ENCODE measurements at places on chromosomes 7 and 10.

DNA sequence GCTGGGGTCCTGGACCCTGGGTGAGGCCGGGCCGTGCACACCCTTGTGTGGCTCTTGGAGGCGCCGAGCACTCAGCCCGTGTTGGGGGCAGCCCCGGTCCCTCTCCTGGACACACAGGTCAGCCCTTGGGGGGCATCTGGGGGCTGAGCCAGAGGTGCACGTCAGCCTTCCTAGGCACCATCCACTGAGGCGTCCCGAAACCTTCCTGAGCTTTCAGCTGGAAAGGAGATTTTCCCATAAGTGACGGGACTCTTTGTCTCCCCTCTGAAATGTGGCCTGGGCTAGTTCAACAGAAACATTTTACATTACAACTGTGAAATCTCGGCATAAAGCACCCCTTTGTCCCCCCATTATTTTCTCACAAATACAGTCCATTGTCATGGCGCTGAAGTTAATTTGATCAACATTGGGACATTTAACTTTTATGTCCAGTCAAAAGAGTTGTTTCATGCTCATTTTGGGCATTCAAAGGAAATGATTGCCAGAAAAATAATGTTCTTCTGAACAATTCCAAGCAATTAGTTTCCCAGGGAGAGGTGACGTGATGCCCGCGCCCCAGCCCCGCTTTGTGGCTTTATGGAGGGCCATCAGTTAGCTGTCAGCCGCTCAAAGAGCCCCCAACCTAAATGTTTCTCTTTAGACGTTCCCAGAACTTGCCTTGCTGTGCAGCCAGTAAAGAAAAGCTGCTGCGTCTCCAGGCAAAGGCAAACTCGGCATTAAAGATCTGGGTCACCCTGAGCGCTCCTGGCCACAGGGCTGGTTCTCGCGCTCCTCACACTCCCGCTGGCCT is 70.8 kb downstream of the NKX6-2 start:
- no peak for DNase-seq

GRCh38 chr10:7397049-7398035 is 13.5 kb downstream of the SFMBT2 start:
- peak; percentile 56 for DNase-seq

DNA sequence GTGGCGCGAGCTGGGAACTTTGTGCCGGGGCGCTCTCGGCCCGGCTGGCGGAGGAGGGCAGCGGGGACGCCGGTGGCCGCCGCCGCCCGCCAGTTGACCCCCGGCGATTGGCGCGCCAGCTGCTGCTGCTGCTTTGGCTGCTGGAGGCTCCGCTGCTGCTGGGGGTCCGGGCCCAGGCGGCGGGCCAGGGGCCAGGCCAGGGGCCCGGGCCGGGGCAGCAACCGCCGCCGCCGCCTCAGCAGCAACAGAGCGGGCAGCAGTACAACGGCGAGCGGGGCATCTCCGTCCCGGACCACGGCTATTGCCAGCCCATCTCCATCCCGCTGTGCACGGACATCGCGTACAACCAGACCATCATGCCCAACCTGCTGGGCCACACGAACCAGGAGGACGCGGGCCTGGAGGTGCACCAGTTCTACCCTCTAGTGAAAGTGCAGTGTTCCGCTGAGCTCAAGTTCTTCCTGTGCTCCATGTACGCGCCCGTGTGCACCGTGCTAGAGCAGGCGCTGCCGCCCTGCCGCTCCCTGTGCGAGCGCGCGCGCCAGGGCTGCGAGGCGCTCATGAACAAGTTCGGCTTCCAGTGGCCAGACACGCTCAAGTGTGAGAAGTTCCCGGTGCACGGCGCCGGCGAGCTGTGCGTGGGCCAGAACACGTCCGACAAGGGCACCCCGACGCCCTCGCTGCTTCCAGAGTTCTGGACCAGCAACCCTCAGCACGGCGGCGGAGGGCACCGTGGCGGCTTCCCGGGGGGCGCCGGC is 870 bp downstream of the FZD1 start:
- peak; percentile 8 for DNase-seq

GRCh38 chr7:128920913-128921582 is 10.5 kb upstream of the KCP start:
- DNase-seq: no peak

GRCh38 chr10:58220769-58221451 is 46.8 kb downstream of the IPMK start:
- no peak for DNase-seq

DNA sequence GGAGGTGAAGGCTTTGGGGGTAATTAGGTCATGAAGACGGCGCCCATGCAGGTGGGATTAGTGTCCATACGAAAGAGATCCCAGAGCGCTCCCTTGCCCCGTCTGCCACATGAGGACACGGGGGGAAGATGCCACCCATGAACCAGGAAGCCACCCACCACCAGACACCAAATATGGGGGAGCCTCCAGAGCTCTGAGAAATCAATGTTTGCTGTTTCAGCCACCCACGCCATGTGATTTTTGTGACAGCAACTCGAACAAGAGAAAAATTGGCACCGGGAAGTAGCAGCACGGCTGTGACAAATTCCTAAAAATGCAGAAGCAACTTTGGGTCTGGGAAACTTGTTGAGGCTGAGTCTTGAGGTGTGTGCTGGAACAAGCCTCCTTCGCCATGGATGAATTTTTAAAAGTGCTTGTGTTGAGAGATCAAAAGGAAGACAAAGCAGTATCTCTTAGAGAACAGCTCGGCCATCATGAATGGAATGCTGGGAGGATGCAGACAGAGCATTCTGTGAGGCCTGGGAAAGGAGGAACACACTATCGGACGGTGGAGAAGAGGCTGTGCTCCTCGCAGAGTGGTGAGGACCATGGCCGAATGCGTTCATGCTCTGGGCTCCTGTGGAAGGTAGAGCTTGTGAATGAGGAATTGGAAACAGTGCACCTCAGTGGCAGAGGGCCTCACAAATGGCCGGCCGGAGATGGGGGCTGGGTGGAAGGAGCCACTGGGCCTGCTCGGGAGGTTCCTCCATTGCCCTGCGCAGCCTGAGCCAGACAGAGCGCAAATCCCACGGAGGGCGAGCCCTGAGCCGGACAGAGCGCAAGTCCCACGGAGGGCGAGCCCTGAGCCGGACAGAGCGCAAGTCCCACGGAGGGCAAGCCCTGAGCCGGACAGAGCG is 277.5 kb downstream of the PTPRN2 start:
- no peak for DNase-seq

GRCh38 chr10:88070080-88070880 is 206.9 kb downstream of the PTEN start:
- DNase-seq: no peak

- no peak for DNase-seq
These were observed 8.0 kb downstream of the TNS3 start for GRCh38 chr7:47573758-47574481.

DNA sequence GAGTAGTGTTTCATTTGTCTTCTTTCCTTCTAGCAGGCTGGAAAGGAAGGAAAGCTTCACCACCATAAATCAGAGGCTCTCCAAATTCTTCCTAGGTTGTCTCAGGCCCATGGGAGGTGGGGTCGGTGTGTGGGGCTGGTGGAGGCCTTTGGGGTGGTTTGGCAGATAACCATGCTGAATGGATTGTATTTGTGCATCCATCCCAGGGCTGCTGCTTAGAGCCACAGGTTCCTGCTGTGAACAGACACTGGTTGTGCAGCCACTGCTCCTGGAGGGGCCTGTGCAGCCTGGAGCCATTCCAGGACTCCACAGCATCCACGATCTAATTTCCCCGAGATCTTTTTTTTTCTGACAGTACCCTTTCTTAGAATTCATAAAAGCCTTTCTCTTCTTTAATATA is 741.8 kb downstream of the SUGCT start:
- no peak for DNase-seq

DNA sequence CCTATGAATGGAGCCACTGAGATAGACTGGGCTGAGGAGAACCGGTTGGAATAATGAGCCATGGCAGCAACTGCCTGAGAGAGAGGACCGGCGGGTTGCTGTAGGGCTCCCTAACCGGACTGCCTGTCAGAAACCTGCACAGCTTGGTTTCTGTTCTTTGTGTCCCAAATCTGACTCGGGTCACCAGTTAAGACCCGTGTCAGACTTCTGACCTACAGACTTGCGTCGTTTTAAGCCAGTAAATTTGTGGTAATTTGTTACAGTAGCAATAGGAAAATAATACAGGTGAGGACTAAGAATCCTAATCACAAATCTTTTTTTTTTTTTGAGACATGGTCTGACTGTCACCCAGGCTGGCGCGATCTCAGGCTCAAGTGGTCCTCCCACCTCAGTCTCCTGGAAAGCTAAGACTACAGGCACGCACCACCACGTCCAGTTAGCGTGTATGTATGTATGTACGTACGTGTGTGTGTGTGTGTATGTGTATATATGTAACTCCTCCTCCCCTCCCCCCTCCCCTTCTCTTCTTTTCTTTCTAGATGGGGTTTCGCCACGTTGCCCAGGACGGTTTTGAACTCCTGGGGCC is 672 bp upstream of the DDX56 start:
- DNase-seq: no peak

GRCh38 chr7:87347207-87347606 is 1.7 kb downstream of the CROT start:
- DNase-seq: no peak

Data from activated CD4-positive, alpha-beta T cell treated with anti-CD3 and anti-CD28 coated beads, Interleukin-2, Interleukin-4, amounts not matched to agents 100 ng/mL and 50 ng/mL, durations not matched to agents 16 hours and 8 hours (primary cell).